ENCODE measurements at places on chromosomes 3 and 15.

DNA sequence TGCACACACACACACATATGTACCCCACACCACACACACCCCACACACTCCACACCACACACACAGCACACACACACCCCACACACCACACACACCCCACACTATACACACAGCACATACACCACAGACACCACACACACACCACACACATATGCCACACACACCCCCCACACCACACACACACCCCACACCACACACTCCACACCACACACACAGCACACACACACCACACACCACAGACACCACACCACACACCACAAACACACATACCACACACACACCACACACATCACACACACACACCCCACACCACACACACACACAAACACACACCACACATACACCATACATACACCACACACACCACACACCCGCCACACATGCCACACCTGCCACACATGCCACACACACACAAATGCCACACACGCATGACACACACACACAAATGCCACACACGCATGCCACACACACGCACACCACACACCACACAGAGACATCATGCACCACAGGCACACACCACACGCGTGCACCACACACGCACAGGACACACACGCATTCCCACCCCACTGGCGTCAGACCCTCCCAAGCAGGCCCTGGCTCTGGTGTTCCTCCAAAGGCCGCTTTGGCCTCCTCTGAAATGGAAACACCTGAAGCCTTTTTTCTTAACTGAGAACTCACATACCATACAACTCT is 15.7 kb downstream of the CHST13 start:
- peak; percentile 39 for DNase-seq

- no peak for DNase-seq
Measured at GRCh38 chr3:13574083-13574797, 25.3 kb downstream of the FBLN2 start.

GRCh38 chr3:16051691-16052090 is 122.8 kb upstream of the GALNT15 start:
- DNase-seq = no peak

DNA sequence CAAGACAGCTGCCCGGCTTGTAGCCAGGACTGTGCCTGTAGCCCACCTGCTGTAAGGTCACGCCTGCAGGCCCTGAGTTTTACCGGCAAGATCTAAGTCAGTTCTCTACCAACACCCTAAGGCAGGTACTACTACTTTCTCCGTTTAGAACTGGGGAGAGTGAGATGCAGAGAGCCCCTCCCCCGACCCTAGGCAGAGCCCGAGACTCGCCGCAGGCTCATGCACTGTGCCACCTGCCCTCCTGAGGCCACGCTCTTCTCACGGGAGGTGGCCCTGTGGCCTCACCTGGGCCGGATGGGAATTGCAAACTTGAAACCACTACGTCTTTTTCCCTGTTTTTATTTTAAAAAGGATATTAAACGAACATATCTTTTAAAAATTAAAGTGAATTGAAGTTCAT is 36.9 kb upstream of the PCSK6 start:
- no peak for DNase-seq

DNA sequence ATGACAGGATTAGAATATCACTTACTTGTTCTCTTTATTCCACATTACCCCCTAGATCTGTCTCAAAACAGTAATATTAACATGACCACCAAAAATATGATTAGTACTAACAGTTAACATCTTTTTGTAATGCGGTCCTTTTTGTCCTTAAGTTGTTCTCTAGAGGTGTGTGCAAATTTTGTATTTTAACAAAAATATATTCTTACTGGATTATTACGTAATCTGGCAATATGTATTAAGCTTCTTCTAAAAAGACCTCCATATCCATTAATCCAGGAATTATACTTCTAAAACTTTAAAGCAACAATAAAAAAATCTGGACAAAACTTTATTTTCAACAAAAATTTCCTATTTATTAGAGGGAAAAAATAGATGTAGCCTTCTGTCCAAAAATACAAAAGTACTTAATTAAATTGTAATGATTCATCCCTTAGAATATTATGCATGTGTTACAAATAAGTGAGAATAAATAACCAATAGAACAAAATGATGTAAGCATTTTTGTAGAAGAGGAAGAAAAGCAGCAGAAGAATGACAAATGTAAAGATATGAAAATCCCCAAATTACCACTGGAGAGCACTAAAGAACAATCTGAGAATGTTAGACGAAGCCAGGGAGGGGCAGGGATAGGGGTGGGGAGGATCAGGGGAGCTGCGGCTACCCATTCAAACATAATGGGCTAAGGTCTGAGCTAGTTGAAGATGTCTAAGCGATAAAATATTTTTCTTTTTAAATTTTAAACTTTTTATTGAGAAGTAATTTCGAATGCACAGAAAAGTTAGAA is 945.6 kb downstream of the MCTP2 start:
- no peak for DNase-seq

DNA sequence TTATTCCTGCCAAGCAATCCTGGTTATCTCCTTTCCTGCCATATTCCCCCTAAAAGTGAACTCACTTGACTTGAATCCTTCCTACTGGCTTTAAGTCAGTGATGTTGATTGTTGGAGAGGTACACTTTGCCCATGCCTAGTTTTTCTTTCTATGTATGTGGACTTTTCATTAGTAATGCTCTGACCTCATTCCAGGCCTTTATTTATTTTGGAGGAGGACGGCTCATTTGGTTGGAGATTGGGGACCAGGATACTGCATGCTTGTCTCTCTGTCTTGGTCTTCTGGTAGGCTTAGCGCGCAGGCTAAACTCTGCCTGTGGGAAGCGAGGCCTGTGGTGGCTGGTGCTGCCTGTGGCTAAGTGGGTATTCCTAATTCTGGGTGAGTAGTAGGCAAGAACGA is 29.1 kb upstream of the MTMR10 start:
- no peak for DNase-seq

DNA sequence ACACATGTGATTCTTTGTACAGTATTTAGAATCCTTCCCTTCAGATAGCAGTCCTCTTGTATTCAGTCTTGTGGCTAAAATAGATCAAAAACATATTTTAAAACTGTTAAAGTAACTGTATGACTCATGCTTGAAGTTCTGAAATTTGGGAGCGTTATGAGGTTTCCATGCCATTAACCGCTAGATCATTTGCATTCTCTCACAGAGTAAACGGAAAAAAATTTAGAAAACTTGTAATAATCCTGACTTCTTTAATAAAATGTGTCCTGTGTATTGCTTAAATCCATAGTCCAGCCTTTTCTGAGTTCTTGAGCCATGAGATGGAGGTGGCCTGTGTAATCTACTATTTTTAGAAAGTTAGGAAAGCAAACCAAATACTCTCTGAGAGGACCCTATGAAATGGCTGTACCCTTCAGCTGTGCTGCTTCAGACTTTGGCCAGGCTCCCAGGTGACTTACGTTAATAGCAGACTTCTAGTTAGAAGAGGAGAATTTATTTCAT is 33.8 kb downstream of the MBNL1 start:
- DNase-seq = peak; percentile 69

DNA sequence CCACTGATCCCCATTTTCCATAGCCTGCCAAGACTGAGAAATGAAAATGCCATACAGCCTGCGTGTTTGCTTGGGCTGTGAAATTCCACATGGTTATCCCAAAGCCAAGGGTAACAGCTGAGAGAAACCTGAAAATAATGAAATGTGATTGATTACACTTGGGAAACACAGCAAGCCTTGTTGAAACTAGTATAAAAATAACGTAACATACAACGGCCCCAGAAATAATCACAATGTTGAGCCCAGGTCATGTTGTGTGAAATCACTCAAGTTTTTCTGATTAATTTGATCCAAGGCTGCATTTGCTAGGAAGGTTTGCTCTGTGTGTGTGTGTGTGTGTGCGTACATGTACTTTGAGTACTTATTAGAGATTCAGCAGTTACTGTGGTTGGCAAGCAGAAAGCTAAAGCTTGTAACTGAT is 269.0 kb downstream of the OXSM start:
- DNase-seq = no peak

DNA sequence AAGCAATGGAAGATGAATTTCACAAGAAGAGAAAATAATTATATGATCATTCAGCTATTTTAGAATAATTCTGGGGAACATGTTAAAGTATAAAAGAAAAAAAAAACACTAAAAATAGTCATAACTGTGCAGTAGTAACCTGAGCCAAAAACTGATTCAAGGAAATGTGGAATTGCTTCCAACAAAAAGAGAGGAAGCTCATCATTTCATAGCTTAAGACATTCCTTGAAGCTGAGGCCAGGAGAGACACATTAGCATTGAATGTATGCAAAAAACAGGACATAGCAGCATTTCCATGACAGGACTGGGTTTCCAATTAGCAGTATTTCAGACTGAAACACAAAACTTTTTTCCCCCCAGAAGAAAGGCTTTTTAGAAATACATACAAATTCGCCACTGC is 27.7 kb upstream of the LRRN1 start:
- no peak for DNase-seq

DNA sequence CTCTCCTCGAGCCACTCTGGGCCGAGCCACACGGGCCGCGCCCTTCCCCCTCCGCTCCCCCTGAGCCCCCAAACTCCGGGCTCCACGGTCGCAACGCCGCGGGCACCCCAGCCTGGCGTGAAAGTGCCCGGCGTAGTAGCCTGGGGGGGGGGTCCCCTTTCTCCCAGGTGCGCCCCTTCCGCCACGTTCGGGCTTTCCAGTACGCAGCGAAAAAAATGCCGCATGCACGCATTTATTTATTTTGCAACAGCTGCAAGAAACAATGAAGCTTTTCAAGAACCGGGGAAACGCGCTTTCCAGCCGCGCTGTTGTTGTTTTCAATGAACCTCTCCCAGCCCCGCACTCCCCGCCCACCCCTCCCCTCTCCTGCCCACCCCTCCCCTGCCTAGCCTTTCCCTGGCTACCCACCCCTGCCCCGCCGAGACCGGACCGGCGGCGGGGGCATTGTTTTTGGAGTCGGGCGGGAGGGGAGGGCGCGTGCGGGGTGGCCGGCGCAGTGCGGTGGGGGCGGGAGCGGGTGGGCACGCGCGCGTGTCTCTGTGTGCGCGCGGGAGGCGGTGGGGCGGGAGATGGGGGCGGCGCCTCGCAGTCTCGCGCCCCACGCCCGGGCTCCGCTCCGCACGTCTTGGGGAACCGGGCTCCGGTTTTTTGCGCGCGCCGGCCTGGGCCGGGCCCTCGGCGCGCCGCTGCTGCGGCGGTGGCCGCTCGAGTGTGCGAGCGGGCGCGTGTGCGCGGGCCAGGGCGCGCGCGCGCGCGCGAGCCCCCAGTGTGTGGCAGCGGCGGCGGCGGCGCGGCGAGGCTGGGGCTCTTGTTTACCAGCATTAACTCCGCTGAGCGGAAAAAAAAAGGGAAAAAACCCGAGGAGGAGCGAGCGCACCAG is at the start of gene IGF1R:
Gene IGF1R, plus strand, starts transcription at position 766 of the 880 bp plus-strand sequence. CDS start 1,043 bp downstream, outside the sequence.
- DNase-seq = peak; percentile 95

GRCh38 chr3:137761099-137761562 is 3.0 kb upstream of the SOX14 start:
- DNase-seq = no peak

DNA sequence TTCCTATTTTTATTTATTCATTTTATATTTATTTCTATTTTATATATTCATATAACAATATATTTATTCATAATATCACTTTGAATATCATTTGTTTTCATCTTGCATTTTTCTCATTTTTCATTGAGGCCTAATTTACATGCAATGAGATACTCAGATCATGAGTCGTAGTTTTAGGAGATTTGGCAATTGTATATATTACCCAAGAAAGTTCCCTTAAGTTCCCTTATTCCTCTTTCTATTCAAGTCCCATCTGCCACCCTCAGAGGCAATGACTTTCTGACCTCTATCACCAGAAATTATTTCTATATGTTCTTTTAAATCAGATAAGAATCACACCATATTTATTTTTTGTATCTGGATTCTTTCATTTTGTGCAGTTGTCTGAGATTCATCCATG is 329.1 kb upstream of the TPRG1 start:
- no peak for DNase-seq

DNA sequence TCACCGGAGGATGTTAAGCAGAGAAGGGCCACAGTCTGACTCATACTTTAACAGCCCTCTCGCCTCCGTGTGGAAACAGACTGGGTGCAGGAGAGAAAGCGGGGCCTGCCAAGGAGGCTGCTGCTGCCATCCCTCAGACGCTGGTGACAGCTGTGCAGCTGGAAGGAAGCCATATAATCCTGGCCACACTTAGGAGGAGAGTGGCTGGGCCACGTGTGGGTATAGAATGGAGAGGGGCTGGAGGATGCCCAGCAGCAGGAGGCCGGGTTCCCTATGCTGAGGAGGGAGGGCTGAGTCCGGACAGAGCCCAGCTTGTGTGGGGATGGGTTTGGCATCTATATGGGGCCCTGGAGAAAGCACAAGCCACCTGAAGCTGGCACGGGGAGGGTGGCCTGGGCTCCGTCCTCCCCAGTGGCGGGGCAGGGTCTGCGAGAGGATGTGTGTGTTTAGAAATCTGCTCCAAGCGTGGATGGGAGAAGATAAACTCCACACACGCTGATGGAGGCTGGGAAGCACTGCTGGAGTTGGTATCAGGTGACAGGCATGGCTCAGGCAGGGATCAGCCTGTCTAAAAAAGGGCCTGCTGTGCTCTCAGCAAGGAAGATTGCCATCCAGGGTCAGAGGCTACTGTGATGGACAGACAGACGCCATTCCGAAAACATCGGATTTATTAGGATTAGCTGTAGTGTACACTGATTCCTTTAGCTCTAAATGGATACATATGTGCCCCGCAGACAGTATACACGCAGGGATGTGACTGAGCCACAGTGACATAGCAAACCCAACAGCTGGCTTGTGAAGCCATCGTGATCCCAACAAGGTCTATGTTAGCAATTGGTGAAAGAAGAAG is 15.9 kb downstream of the ABTB1 start:
- DNase-seq = no peak

DNA sequence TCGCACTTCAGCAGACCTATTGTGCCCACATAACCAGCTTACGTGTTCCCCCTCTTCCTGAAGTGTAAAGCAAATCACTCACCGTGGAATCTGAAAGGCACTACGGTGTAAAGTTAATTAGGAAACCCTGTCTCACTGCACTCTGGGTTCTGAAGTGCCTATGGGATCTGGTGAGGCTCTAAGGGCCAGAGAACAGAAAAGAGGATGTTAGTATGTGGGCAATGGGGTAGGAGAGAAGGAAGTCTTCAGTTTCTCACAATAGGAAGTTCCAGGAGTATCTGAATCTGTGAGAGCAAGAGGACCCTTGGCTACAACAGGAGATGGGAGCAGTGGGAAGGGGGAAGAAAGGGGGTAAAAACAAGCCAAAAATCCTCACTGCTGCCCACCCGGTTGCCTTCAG is 71.4 kb downstream of the ITGB5 start:
- DNase-seq = no peak

- DNase-seq = no peak
Measured at GRCh38 chr3:183061391-183062172, 37.7 kb downstream of the MCCC1 start.

DNA sequence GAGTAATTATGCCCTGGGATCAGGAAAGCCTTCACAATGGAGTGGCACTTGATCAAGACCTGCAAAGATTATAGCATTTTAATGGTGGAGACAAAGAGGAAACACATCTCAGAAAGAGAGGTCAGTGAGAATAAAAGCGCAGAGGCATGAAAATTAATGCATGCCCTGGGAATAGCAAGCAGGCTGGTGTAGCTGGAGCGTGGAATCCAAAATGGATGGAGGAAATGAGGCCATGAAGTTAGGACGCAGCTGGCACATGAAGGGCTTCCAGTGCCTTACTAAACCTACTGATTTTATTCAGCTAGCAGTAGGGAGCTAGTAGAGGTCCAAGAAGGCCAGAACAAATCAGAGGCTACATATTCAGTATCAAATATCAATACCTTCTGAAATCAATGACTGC is 38.1 kb downstream of the TMEM212 start:
- DNase-seq = no peak
